ENCODE measurements at places on chromosomes 4 and X.

- no peaks in the 10 kb centered on the region for H3K27me3 ChIP-seq
- no peaks in the 10 kb centered on the region for H3K36me3 ChIP-seq
- no peak for DNase-seq
- H3K4me3 ChIP-seq: no peak overlapping the region
- H3K4me1 ChIP-seq: no peaks in the 10 kb centered on the region
Measured at GRCh38 chr4:162523171-162523570, 359.4 kb upstream of the FSTL5 start.

GRCh38 chr4:173834151-173834550, 304.1 kb upstream of the HAND2 start:
- H3K27ac ChIP-seq: no peak overlapping the region
- H3K4me1 ChIP-seq: no peaks in the 10 kb centered on the region
- H3K36me3 ChIP-seq: no peaks in the 10 kb centered on the region
- no peak overlapping the region for H3K4me3 ChIP-seq
- no peaks in the 10 kb centered on the region for H3K27me3 ChIP-seq
- DNase-seq: no peak

DNA sequence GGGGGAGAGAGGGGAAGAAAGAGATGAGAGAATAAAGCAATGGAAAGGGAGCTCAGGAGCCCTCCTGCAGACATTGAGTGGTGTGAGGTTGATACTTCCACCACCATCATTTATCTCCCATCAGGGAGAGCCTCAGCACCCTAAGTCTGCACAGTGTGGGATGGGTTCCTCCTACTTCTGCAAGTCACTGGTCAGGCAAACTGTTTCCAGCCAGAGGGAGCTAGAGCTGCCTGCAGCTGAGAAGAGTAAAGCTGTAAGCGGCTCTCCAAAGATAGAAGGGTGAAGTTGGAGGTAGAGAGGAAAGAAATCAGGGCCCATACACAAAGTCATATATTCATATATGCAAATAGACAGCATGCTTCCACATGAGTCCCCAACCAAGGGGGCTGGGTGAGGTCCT, 21.9 kb upstream of the ZNF81 start:
- H3K4me1 ChIP-seq: no peaks in the 10 kb centered on the region
- DNase-seq: no peak
- no peak overlapping the region for H3K27ac ChIP-seq
- no peaks in the 10 kb centered on the region for H3K36me3 ChIP-seq

DNA sequence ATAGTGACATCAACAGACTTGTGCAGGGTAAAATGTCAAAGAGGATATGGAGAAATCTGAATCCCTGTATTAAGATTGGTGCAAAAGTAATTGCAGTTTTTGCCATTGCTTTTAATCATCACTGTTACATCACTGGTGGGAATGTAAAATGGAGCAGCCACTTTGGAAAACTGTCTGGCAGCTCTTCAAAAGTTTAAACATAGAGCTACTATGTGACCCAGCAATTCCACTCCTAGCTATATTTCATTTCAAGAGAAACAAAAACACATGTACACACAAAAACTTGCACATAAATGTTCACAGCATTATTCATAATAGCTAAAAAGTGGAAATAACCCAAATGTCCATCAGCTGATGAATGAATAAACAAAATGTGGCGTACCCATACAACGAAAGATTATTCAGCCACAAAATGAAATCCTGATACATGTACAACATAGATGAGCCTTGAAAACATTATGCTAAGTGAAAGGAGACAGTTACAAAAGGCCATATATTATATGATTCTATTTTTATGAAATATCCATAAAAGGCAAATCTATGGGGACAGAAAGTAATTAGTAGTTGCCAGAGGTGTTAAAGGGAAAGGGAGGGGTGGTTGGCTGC, 106.4 kb downstream of the AMELX start:
- H3K4me3 ChIP-seq: no peak overlapping the region
- H3K36me3 ChIP-seq: no peaks in the 10 kb centered on the region
- DNase-seq: no peak
- H3K4me1 ChIP-seq: no peaks in the 10 kb centered on the region
- no peak overlapping the region for H3K27ac ChIP-seq

GRCh38 chrX:119635799-119636198, 29.6 kb upstream of the NKRF start:
- DNase-seq: no peak
- H3K27me3 ChIP-seq: no peaks in the 10 kb centered on the region
- H3K27ac ChIP-seq: peak overlapping the region; percentile 69
- H3K4me3 ChIP-seq: no peak overlapping the region
- H3K4me1 ChIP-seq: peaks cover 8% of the 10 kb centered on the region

- H3K4me3 ChIP-seq: no peak overlapping the region
- no peaks in the 10 kb centered on the region for H3K36me3 ChIP-seq
- H3K27me3 ChIP-seq: no peaks in the 10 kb centered on the region
- DNase-seq: no peak
- no peaks in the 10 kb centered on the region for H3K4me1 ChIP-seq
Measured at GRCh38 chr4:164815711-164816110, 61.3 kb upstream of the APELA start.

- no peak for DNase-seq
- no peak overlapping the region for H3K27ac ChIP-seq
- no peaks in the 10 kb centered on the region for H3K27me3 ChIP-seq
- no peaks in the 10 kb centered on the region for H3K36me3 ChIP-seq
- H3K4me1 ChIP-seq: no peaks in the 10 kb centered on the region
- no peak overlapping the region for H3K4me3 ChIP-seq
Measured at GRCh38 chrX:13232484-13232883, 87.4 kb downstream of the ATXN3L start.

GRCh38 chr4:76804096-76804495, 93.8 kb downstream of the SOWAHB start:
- no peak overlapping the region for H3K4me3 ChIP-seq
- DNase-seq: no peak

DNA sequence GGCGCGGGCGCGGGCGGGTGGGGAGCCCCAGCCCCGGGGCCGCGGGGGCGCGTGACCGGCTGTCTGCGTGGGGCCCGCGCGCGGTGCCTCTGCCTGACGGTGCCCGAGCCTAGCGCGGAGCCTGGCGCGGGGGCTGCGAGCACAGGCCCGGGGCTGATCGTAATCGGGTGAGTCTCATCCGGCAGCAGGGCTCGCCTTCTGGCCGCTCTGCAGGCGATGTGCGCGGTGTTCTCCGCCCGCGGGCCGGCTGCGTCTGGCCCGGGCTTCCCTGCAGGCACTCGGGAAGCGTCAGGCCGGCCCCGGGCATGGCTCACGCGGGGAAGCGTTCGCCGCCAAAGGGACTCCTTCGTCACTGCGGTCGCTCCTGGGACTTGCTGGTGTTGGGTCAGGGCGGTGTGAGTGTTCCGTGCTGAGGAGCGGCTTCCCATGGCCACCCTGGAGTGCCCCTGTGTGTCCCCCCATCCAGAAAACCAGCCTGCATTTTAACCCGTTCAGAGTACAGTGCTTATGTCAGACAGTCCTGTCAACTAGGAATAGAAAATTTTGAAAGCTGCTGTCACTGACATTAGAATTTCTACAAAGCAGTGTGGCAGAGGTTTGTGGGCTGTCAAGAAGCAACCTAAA, 40.6 kb downstream of the FAM149A start:
- H3K27ac ChIP-seq: no peak overlapping the region
- peak overlapping the region; percentile 57 for H3K4me3 ChIP-seq
- H3K36me3 ChIP-seq: peaks cover 3% of the 10 kb centered on the region
- DNase-seq: no peak
- H3K27me3 ChIP-seq: peaks cover 52% of the 10 kb centered on the region
- peaks cover 4% of the 10 kb centered on the region for H3K4me1 ChIP-seq

DNA sequence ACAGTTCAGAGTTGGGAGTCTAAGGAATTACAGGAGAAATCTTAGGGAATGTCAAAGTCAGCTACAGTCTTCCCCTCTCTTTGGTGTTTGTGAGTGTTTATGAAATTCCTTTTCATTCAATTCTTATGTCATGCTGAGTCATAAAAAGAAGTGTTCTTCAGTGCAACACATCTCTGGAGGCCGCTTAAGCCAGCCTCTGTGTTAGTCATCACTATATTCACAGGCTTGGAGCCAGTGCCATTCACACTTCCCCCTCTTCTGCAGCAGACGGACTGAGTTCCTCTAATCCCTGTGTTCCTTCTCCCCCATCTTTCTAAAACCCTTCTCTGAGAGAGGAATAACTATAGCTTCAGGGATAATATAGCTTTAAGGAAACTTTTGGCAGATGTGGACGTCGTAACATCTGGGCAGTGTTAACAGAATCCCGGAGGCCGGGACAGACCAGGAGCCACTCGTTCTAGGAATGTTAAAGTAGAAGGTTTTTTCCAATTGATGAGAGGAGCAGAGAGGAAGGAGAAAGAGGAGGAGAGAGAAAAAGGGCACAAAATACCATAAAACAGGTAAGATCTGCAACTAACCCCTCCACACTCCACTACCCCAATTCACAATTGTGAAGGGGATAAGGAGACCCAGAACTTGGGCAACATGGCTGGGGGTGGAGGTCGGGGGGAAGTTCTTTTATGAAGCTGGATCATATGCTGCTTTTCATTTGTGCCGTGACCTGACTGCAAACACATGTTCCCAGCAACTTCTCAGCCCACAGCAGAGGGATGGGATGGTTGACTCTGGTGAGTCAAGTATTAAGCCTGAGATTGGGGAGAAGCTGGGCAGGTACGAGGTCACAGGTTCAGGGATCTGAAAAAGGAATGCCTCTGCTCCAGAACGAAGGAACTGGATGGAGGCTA, at the start of gene SRPX2:
Gene SRPX2 (plus strand): TSS at position 244 of the 905 bp plus-strand sequence. CDS start 2,124 bp downstream, outside the sequence.
- H3K36me3 ChIP-seq: no peaks in the 10 kb centered on the region
- H3K4me1 ChIP-seq: no peaks in the 10 kb centered on the region
- H3K27me3 ChIP-seq: peaks cover 21% of the 10 kb centered on the region
- no peak within 1 kb of the TSS for H3K27ac ChIP-seq
- no peak within 1 kb of the TSS for H3K4me3 ChIP-seq
- no peak for DNase-seq

DNA sequence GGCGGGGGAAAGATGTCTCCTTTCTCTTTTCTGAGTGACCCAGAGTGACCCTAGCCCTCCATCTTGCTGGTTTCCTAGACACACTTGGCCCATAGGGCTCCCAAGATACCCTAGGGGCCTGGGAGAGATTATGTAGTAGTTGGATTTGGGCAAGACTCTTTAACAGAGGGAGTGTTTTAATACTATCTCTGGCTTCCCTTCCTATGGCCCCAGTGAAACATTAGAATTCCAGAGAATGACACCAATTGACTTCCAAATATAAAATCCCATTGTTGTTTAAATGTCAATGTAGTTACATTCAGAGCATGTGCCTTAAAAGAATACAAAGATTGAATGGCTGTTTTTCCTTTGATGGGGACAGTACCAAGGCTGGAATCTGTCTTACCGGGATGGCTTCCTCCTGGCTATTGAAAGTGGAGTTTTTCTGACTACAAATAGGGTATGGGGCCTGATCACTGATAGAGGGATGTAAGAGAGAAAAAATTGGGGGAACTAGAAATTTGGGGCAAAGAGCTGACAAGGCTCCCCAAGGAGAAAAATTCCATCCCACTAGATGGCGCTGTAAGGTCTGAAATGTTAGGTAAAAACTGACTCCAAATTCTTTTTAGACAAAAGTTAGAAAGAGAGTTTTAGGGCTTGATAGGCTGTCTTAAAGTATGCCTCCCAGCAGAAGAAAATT, 10.7 kb downstream of the TENT5D start:
- no peaks in the 10 kb centered on the region for H3K36me3 ChIP-seq
- no peak overlapping the region for H3K4me3 ChIP-seq
- H3K27ac ChIP-seq: no peak overlapping the region

GRCh38 chrX:124217304-124218251, 114.9 kb upstream of the TEX13D start:
- no peaks in the 10 kb centered on the region for H3K27me3 ChIP-seq
- peak overlapping the region; percentile 75 for H3K4me3 ChIP-seq
- peaks cover 9% of the 10 kb centered on the region for H3K36me3 ChIP-seq
- DNase-seq: peak; percentile 27
- H3K27ac ChIP-seq: peak overlapping the region; percentile 85

- H3K27me3 ChIP-seq: no peaks in the 10 kb centered on the region
- H3K4me3 ChIP-seq: no peak overlapping the region
- no peaks in the 10 kb centered on the region for H3K4me1 ChIP-seq
- no peaks in the 10 kb centered on the region for H3K36me3 ChIP-seq
Measured at GRCh38 chr4:172721659-172722058, 447.0 kb upstream of the GALNT7 start.

DNA sequence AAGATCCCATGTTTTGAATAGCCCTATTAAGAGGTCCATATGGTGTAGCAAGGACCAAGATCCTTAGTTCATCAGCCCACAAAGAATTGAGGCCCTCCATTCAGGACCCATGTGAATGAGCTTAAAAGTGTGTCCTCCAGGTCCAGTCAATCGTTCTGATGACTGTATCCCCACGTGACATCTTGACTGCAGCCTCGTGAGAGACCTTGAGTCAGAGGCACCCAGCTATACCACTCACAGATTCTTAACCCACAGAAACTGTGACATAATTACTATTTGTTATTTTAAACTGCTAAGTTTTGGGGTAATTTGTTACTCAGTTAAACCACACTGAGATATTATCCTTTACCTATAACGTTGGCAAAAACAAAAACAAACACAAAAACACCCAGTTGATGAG, 62.4 kb downstream of the ZNF182 start:
- no peaks in the 10 kb centered on the region for H3K27me3 ChIP-seq
- H3K27ac ChIP-seq: no peak overlapping the region
- H3K36me3 ChIP-seq: no peaks in the 10 kb centered on the region
- no peak for DNase-seq

- H3K4me3 ChIP-seq: no peak overlapping the region
- no peak overlapping the region for H3K27ac ChIP-seq
- DNase-seq: no peak
Measured at GRCh38 chrX:101450961-101451360, 34.3 kb upstream of the ARMCX4 start.

GRCh38 chr4:55826986-55827385, 7.4 kb downstream of the EXOC1L start:
- peaks cover 49% of the 10 kb centered on the region for H3K27me3 ChIP-seq
- H3K36me3 ChIP-seq: no peaks in the 10 kb centered on the region
- H3K4me1 ChIP-seq: no peaks in the 10 kb centered on the region
- H3K27ac ChIP-seq: no peak overlapping the region
- H3K4me3 ChIP-seq: no peak overlapping the region
- DNase-seq: no peak

- H3K27ac ChIP-seq: no peak overlapping the region
- H3K4me1 ChIP-seq: no peaks in the 10 kb centered on the region
- H3K27me3 ChIP-seq: no peaks in the 10 kb centered on the region
- H3K36me3 ChIP-seq: no peaks in the 10 kb centered on the region
- DNase-seq: no peak
- H3K4me3 ChIP-seq: no peak overlapping the region
Measured at GRCh38 chr4:152715076-152715475, 35.3 kb upstream of the TMEM154 start.

DNA sequence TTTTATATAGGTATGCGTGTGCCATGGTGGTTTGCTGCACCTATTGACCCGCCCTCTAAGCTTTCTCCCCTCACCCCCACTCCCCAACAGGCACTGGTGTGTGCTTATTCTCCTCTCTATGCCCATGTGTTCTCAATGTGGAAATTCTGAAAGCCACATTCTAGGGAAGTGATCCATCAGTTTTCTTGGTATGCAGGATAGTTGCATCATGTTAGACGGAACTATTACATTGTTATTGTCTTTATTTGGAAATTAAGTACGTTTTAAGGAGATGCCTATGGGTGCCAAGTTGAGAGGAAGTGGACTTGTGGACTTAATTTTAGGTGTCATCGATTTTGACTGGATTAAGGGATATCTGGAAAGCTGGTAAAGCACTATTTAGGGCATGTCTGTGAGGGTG, 204.6 kb downstream of the RBM46 start:
- no peaks in the 10 kb centered on the region for H3K4me1 ChIP-seq
- H3K27ac ChIP-seq: no peak overlapping the region
- H3K36me3 ChIP-seq: no peaks in the 10 kb centered on the region
- no peak overlapping the region for H3K4me3 ChIP-seq
- no peak for DNase-seq

GRCh38 chrX:21802839-21803238, 36.6 kb upstream of the MBTPS2 start:
- no peaks in the 10 kb centered on the region for H3K27me3 ChIP-seq
- no peak overlapping the region for H3K4me3 ChIP-seq
- no peaks in the 10 kb centered on the region for H3K36me3 ChIP-seq
- no peak overlapping the region for H3K27ac ChIP-seq

Measured in effector memory CD8-positive, alpha-beta T cell (primary cell).